A549 treated with DMSO at 1 μM for 4 hours (cell line): ENCODE measurements at places on chromosomes 16 and 17. TPM values are rescaled to one million over a fixed set of nuclear protein-coding genes. Genes with fewer than 3 reads are reported as not detected.

Gene MC1R
- 6.8 to 8.0 TPM (median 7.3 TPM) in 5 replicates for total RNA-seq

Gene TMEM94
- total RNA-seq, result 41.1 to 55.0 TPM (median 45.5 TPM) in 5 replicates

Gene ZC3H18
- 46.1 to 59.8 TPM (median 53.6 TPM) in 5 replicates for total RNA-seq

Gene CDRT15
- not detected in 5 replicates for total RNA-seq

Gene ASB16
- total RNA-seq, result 0.08 to 0.17 TPM (median 0.10 TPM) in 5 replicates

Gene CEP112
- total RNA-seq, result 5.1 to 8.1 TPM (median 6.4 TPM) in 5 replicates
